ENCODE measurements at places on chromosomes 3 and 15.
A peak's percentile ranks its signal among the peaks of the same experiment; 100 is the strongest.

- no peak for DNase-seq
Measured at GRCh38 chr15:74632601-74633000, 17.0 kb downstream of the CLK3 start.

DNA sequence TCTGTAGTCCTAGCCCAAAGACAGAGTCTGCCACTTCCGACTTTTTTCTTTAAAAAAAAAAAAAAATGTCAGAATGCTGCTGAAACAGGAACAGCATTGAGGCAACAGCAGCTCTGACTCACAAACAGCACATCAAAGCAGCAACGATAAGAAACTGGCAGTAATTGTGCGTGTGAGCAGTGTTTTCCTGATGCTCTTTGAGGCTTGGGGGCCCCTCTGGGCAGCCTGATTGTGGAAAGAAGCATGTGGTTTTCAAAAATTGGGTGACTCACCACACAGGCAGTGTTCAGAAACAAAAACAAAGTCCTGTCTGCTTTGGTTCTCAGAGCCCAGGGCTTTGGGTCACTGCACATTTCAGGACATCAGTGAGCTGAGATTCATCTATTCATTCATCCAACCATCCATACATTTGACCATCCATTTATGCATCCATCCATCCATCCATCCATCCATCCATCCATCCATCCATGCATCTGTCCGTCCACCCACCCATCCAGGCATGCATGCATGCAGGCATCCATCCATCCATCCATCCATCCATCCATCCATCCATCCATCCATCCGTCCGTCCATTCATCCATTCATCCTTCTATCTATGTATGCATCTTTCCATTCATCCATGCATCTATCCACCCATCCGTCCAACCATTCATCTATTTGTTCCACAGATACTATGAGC, 308.4 kb downstream of the RPLP1 start:
- peak; percentile 98 for DNase-seq

DNA sequence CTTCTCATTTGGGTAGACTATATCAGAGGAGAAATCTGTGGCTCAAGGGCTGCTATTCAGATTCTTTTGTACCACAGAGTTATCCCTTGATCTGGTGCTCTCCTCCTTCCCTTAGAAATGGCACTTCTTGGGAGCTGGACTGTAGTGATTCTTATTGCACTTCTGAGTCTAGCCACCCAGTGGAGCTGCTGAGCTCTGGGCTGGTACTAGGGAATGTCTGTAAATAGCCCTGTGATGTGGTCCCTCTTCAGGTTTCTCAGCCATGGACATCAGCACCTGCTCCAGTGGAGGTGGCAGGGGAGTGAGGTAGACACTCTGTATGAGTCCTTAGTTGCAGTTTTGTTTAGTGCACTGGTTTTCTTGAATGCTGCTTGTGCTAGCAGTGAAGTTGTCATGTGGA, 1292.6 kb downstream of the SI start:
- no peak for DNase-seq

DNA sequence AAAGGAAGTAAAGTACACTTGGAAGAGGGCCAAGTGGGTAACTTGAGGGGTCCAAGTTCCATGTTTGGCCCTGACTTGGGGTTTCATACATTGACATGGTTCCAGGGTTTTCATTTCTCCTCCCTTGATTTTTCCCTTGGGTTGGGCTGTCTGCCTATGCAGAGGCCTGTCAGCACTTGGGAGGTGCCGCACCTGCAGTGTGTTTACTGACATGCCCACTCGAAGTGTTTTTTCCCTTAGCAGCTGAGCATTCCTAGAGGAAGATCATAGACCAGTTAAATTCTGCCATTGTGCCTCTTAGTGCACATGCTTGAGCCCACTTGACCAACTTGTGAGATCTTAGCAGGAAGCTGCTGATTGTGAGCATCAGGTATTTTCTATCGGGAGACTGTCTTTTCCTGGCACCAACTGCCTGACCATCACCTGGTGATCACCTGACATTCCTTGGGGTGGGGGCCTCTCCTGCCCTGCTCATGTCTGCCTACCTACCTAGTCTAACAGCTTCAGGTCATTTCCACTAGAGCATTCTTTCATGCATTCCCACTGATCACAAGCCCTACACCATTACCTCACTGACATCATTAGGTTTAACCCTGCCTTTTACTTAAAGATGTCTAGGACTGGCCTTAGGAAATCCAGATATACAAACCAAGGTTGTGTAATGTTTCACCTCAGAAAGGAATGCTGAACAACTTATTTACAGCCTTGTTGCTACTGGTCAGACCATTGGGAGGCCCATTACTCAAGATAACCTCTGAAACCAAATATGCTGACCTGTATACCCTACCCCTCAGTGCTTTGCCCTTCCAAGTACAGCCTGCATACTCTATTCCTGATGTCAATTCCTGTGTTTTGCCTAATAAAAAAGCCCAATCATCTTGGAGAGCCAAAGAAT, 68.3 kb downstream of the CD47 start:
- DNase-seq: no peak

DNA sequence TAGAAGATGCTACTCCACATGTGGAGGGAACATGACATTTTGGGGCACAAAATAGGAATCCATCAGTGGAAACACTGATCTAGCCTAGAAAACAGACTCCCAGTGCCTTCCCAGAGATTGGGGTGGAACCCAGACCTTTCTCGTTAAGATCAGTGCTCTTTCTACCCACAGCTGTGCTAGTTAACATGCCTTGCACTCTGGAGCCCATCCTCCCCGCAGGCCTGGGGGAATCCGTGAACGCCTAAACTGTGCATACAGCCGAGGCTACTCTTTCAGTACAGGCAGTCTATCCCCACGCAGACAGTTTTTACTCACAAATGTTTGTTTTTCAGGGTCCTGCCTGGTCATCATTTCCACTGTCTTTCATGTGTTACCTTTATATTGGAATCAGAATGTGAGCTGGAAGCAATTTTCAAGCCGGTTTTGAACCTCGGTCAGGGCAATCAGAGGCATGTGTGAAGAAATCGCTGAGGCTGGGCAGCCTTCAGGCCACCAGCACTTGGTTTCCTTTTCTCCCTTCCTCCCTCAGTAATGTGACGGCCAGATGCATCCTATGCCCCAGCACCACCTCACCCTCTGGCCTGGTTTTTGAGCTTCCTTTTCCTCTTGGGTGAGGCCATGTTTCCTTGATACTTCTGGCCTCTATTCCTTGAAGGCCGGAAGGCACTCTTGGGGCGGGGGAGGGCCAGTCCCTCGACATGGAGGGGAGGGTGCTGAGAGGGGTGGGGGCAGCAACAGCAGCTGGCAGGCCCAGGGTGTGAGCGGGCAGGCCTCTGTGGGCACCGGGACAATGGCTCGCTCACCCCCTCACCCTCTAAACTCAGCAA, 123.6 kb upstream of the GALNT15 start:
- no peak for DNase-seq

DNA sequence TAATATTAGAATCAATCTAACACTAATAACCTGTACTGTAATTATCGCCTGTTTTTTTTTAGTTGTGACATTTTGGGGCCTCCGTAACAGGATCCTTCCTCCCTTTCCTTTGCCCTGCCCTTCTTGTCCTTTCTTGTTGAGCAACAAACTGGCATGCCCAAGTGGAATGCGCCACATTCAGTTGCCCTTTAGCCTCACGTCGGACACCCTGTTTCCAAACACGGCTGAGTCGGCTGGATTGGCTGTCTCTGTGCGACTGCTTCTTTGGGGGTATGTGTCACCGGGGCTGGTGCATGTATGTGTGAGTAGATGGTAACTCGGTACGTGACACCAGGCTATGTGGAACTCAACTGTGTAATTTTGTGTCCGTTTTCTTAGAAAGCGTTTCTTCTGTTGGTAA, 24.1 kb downstream of the TRAK1 start:
- DNase-seq: no peak

DNA sequence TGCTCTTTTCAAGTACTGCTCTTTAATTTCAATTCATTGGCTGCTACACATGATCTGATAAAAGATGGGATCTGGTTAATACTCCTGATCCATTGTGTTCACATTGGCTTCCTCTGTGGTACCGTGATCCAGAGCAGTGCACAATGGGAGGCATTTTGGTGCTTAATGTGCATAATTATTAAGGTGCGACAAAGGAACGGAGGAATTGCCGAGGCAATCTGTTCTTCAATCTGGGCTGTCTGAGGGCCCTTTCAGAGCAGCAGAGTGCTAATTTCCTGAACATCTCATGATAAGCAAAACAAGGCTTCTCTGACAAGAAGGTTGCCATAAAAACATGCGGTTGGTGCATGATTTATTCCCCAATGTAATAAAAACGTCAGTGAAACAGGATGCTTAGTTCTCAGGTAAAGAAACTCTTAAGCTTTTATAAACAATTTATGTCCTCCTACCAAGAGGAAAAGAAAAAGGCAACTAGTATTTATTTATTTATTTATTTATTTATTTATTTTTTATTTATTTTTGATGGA, 64.0 kb upstream of the EPHA3 start:
- no peak for DNase-seq

DNA sequence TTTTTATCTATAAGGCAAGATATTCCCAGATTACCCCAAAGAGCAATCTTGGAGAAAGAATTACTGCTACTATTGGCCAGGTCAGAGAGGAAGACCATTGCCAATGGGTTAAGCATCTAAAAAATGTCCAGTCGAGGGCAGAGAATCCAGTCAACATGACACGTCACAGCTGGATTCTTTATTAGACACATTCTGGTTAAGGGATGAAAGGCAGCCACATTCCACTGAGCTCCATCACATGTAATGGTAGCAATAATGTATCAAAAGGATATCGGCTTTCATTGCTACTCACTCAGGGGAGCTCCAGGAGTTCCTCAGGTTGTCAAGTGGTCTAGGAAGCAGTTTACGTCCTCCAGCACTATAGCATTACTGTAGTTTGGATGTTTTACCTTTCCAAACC, 421.1 kb downstream of the PLOD2 start:
- DNase-seq: peak; percentile 43

- no peak for DNase-seq
Measured at GRCh38 chr3:41462103-41462691, 262.9 kb downstream of the CTNNB1 start.

All from EL (cell line).